ENCODE measurements at places on chromosomes 4 and X.

- DNase-seq, result no peak
Measured at GRCh38 chr4:38202242-38202641, 242.0 kb downstream of the PTTG2 start.

GRCh38 chr4:138330531-138330930 lies 88.4 kb upstream of the SLC7A11 start:
- DNase-seq, result no peak

DNA sequence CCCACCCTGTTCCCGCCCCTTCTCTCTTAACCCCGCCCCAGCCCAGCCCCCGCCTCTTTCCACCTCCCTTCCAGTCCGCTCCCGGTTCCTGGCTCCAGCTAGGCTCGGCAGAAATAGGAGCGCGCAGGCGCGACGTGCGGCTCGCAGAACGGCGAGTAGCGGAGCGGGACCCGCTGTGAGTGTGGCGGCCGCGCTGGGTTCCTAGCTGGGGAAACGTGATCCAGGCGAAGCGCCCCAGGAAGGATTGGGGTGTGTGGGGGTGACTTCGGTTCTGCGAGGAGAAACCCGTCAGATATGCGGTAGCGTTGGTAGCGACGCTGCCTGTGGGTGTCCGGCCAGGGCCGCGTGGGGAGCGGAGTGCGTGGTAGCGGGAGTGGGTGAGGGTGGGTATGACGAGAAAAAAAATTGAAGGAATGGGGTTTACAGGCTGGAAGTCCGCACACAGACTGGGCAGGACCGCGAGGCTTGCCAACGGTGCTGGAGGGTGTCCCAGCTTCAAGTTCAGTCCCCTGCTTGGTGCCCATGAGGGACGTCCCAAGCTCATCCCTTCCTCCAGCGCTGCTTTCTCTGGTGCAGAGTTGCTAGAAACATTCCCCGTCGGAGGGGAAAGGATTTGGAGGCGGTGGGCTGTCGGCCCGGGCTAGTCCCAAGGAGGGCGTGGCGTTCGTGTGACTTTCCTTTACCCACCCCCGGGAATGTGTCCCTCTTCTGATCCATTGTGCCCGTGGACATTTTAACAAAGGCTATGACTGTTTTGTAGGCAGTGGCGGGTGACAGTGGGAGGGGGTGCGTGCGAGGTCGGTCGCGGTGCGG lies at the start of gene PRRG1:
Gene PRRG1, plus strand, starts transcription at position 144 of the 813 bp plus-strand sequence. CDS start 56,886 bp downstream, outside the sequence.
- peak; percentile 57 for DNase-seq

DNA sequence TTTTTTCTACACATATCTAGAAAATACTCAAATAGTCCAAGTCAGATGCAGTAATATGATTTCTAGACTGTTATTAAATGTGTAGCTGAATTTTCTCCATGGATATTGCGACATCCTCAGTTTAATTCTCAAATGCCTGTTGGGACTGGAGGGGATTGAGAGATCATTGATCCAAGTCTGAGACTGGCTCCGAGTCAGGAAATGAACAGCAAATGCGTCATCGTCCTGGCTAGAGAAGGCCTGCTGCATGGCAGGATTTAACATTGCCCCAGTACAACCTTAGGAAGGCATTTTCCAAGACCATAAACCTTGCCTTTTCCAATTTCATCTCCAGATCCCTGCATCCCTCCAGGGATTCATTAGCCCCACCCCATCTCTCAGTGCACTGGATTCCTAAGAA lies 56.6 kb upstream of the SLC6A14 start:
- no peak for DNase-seq

GRCh38 chr4:120318196-120318846 lies 251.7 kb upstream of the MAD2L1 start:
- DNase-seq, result no peak

DNA sequence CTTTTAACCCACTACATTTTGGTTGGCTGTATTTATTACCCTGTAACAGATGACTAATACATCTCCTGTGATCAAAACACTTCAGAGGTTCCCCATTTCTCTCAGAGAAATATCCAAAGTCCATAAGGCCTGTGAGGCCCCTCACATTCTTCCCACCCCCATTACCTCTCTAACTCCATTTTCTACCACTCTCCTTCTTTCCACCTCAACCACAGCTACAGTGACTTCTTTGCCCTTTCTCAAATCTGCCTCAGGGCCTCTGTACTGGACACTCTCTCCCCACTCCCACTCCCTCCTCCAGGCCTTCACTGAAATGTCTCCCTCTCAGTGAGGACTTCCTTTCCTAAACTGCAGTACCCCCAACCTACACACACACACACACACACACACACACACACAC lies 8.4 kb upstream of the TMEM144 start:
- DNase-seq, result no peak

GRCh38 chr4:88276952-88277710 lies 7.2 kb downstream of the PPM1K start:
- no peak for DNase-seq

DNA sequence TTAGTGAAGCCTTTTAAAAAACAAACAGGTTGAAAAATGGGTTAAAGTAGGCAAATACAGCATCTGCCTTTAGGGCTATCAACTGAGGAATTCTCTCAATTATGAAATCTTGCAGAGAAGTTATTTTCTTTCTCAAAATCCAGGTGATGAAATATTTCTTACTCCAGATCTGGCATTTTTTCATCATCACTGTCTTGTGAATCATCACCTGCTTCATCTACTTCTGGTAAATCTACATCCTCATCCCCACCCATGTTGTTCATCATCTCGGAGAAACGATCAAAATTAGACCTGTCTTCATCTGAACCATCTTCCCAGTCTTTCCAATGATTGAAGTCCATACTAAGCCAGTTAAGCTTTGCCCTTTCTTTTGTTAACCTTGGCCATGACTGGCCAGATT lies 33.3 kb upstream of the HPF1 start:
- no peak for DNase-seq

DNA sequence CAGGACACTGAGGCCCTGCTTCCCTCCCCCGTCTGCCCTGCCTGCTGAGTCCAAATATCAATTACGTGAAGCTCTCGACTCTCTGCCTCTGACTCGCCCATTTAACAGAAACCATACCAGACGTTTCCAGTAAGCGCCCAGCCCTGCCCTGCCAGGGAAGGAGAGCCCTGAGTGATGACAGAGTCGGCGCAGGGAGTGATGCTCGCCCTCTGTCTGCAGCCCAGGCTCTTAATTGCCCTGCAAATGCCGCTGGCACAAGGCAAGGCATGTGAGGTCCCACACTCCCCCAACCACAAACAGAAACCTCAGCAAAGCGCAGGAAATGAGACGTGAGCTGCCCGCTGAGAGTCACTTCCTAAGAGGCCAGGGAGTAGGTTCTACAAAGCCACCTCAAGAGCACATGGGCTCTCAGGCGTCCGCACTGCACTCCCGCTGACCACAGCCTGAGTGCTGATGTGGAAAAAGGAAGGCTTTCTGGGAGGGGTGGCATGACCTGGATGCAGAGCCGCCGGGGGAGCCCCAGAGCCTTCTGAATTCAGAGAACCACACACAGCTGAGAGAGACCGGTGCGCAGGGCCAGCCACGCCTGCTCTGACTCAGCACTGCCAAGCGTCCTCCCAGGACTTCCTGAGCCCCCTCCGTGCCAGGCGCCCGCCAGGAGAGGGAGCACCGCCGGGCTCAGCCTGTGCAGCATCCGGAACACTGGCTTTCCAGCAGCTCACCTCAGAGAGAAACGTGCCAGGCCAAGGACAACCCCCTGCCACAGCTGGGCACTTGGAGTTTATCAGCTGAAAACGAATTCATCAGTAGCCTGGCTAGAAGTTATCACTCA lies 5.3 kb downstream of the ZFYVE28 start:
- DNase-seq, result peak; percentile 94

- no peak for DNase-seq
Measured at GRCh38 chrX:39204945-39205344, 403.7 kb downstream of the MID1IP1 start.

DNA sequence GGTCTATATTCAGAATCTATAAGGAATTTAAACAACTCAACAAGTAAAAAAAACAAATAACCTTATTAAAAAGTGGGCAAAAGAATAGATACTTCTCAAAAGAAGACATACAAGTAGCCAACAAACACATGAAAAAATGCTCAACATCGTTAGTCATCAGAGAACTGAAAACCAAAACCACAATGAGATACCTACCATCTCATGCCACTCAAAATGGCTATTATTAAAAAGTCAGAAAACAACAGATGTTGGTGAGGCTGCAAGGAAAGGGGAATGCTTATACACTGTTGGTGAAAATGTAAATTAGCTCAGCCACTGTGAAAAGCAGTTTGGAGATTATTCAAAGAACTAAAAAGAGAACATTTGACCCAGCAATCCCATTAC lies 201.6 kb downstream of the QDPR start:
- peak; percentile 26 for DNase-seq

DNA sequence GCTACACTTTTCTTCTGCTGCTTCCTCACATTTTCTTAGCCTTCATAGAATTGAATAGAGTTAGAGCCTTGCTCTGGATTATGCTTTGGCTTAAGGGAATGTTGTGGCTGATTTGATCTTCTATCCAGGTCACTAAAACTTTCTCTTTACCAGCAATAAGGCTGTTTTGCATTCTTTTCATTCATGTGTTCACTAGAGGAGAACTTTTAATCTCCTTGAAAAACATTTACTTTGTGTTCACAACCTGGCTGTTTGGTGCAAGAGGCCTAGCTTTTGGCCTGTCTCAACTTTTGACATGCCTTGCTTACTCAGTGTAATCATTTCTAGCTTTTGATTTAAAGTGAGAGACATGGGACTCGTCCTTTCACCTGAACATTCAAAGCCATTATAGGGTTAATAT lies 87.7 kb upstream of the RAB40AL start:
- no peak for DNase-seq

GRCh38 chr4:92235731-92236130 lies 68.0 kb upstream of the GRID2 start:
- DNase-seq, result no peak

GRCh38 chrX:39518476-39519029 lies 579.2 kb downstream of the BCOR start:
- DNase-seq, result no peak

DNA sequence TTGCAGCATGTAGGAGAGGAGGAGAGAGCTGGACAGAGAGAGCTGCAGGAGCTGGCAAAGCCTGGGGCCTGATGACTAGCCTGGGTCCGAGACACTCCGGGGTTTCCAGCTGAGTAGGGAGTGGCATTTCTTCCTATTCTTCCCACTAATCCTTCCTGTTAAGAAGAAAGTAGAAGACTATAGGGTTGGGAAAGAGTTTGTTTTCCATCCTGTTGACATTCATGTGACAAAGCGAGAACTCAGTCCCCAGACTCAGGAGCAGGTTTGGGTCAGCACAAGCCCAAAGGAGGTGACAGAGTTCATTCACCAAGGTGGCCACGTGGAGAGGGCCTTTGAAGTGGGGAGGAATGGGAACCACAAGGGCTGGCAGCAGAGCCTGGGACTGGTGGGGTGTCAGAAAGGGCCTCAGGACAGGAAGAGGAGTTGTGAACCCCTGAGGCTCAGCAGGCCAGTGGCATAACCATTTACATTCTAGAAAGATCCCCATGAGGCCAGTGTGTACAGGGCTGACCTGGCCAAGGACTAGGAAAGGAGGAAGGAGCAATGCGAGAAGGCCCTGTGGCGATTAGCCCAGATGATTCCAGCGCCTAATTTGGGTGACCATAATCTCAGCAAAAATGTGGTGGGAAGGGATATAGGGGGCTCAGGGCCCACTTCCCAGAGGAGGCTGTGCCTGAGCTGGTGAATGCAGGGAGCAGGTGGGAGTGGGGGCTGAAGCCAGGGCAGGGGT lies 3.3 kb upstream of the HAUS3 start:
- DNase-seq, result no peak

DNA sequence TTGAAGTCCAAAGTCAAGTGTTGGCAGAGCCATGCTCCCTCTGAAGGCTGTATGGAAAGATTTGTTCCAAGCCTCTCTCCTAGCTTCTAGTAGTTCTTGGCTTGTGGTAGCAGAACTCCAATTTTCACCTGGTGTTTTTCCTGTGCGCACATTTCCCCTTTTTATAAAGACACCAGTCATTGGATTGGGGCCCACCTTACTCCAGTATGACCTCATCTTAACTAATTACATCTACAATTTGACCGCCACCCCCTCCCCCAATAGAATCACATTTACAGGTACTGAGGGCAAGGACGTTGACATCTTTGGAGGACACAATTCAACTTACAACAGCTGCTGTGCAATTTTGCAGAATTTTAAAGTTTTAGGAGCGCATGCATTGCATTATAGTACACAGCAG lies 16.8 kb downstream of the RAB39B start:
- no peak for DNase-seq

Measured in astrocyte of the cerebellum (primary cell).